ENCODE measurements at places on chromosomes 7 and 10. TPM values are rescaled to one million over a fixed set of nuclear protein-coding genes. Genes with fewer than 3 reads are reported as not detected.

Gene PON2
- 65.0 TPM for total RNA-seq

Gene ITGB8
- total RNA-seq = 95.7 TPM

Gene SNCG
- 13.0 TPM for total RNA-seq

Gene PTF1A
- not detected for total RNA-seq

Gene HDAC9
- total RNA-seq = 39.9 TPM

Gene TBC1D12
- 15.5 TPM for total RNA-seq

Gene DDC
- not detected for total RNA-seq

Gene ANKRD26
- total RNA-seq = 6.8 TPM

Gene ZNF239
- total RNA-seq = 5.9 TPM

Gene SLIT1
- 0.07 TPM for total RNA-seq

Gene EIF3B
- total RNA-seq = 189 TPM

Gene GDF2
- not detected for total RNA-seq

Gene PAPOLB
- 0.07 TPM for total RNA-seq

Gene DPCD
- 30.9 TPM for total RNA-seq

Gene SEMA3E
- 0.13 TPM for total RNA-seq

Gene PLAC9
- 8.0 TPM for total RNA-seq

Gene RSPH10B
- 0.63 TPM for total RNA-seq

Gene CHAT
- total RNA-seq = not detected

Gene CLCN1
- total RNA-seq = 0.07 TPM

Gene PLPP4
- 4.3 TPM for total RNA-seq

Gene HOXA13
- total RNA-seq = not detected

Gene HABP2
- not detected for total RNA-seq

Gene MEIG1
- total RNA-seq = 0.46 TPM

Gene ZNF138
- total RNA-seq = 2.3 TPM

Gene EVX1
- total RNA-seq = not detected

Gene KNDC1
- 0.86 TPM for total RNA-seq

Gene CYP2C9
- total RNA-seq = not detected

Gene CFAP70
- 1.2 TPM for total RNA-seq

Gene AKR1C8
- not detected for total RNA-seq

Gene SPAG6
- total RNA-seq = not detected

Gene BTBD16
- total RNA-seq = not detected

Gene NPY
- 2.3 TPM for total RNA-seq

Gene FGFR2
- 0.03 TPM for total RNA-seq

Gene CYP2C8
- 0.07 TPM for total RNA-seq
